ENCODE measurements at places on chromosomes 5 and 9.

DNA sequence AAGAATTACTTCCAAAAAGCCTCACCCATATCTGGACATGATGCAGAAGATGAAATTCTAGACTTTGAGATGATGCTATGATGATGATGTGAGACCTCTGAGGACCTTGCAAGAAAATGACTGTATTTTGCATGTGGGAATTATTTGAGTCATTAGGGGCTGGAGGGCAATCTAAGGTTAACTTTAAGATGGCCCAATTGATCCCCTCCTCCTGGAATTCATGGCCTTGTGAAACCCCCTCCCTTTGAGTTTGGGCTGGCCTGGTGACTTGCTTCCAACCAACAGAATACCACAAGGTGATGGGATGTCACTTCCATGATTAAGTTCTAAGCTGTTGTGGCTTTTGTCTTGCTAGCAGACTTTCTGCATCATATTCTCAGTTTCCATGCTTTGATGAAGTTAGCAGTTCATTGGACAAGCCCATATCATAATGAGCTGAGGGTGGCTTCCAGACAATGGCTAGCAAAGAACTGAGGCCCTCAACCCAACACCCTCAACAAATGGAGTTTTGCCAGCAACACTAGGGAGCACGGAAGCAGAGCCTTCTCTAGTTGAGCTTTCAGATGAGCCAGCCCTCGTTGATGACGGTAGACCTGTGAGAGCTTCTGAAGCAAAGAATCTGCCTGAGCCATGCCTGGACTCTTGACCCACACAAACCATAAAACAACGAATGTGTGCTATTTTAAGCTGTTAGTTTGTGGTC is 7.4 kb upstream of the AMACR start:
- no peak for DNase-seq

DNA sequence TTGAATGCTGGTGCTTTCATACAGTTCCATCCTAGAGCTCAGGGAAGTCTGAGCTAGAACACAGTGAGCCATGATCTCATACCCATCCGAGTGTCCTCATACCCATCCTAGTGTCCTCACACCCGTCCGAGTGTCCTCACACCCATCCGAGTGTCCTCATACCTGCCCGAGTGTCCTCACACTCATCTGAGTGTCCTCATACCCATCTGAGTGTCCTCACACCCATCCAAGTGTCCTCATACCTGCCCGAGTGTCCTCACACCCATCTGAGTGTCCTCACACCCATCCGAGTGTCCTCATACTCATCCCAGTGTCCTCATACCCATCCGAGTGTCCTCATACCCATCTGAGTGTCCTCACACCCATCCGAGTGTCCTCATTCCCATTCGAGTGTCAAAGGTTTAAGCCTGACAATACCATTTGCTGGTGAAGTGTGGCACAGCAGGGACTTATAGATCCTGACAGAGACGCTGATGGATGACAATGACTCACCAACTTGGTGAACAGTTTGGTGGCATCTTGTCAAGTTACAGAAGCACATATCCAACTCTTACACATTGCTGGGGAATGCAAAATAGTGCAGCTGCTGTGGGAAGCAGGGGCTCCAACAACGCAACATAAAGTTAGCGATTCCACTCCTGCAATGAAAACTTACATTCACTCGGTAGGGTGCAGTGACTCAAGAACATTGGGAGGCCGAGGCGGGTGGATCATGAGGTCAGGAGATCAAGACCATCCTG is 77.0 kb upstream of the COL5A1 start:
- no peak for DNase-seq

GRCh38 chr5:159107308-159107707 is 7.6 kb upstream of the EBF1 start:
- DNase-seq, result no peak

DNA sequence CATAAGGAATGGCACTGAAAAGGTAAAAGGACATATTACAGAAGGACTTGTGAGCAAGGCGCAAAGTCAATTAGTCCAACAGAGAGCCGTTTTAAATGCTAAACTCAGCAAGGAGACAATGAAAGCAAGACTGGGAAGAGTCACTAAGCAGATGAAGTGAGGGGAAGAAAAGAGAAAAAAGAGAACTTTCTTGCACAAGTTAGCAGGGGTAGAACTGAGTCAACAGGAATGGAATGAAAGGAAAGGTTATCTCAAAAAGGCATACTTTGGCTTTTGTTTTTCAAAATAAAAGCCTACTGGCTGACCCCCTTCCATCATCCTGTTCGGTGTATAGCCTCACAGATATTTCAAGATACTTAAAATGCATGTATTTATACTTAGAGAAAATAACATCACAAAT is 75.0 kb downstream of the NR6A1 start:
- DNase-seq, result no peak

DNA sequence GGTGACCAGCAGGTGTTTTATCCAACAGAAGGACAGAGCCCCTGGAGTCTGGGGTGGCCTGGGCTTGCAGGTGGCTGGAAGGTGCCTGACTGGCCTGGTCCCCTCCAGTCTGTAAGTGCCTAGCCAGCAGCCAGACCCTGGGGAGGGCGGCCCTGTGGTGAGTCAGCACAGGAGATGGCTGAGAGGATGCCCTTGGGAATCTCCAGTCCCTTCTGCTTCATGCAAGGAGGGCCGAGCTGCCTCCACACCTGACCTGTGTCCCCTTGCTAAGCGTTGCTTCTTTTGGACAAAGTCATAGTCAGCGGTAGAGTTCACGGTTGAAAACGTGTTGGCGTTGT is 20.2 kb downstream of the OBP2B start:
- no peak for DNase-seq

GRCh38 chr5:174831031-174831660 is 106.8 kb downstream of the MSX2 start:
- no peak for DNase-seq

- DNase-seq, result no peak
Measured at GRCh38 chr5:72480841-72481240, 26.4 kb downstream of the ZNF366 start.

DNA sequence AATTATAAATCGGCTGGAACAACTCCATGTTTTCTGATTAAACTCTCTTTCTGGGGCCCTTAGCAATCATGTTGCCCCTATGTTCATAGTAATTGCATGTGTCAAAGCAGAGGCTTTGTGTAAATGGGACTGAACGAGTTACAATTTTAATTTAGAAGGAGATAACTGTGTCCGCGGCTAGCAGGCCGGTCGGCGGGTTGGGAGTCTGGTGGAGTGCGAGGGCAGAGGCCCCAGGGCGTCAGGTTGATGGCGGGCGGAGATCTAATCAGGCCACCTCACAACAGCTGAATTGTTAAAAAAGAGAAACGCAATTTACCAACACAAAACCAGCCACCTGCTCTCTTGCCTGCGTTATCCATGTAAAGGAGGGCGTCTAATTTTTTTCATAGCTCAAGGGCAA is 134.9 kb upstream of the LPCAT1 start:
- no peak for DNase-seq

- DNase-seq, result no peak
Measured at GRCh38 chr9:108894225-108894997, 32.3 kb downstream of the ACTL7A start.

DNA sequence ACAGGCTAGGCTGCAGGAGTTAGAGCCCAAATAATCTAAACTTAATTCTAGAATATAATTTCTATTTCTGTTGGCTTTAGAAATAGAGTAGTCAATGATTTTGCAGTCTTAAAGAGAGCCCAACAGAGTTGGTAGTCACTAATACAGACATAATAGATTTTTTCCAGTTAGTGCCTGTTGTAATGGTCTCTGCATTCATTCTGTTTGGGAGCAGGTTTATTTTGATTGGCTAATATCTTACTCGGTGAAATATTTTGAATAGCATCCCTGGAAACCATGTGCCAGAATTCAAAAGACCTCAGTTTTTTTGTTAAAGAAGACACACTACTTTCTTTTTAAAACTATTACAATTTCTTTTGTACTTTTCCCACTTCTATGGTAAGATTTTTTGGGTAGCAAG is 107.2 kb downstream of the RASGRF2 start:
- DNase-seq, result no peak

DNA sequence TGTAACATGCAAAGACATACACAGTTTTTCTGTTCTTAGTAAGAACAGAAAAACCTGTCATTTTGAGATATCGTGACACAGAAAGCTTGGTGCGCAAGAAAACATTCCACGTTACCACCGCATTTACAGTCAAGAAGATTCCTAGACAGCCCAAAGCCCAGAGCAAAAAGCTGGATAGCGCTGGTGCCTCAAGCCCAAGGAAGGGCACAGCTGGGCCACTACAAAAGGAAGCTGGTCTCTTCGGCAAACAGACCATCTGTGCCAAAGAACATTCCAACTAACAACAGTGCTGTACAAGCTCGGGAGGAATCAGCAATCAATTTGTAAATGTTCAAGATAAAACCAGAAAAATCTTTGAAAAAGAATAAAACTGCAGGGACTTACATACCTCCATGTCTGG is 31.0 kb downstream of the PSMB7 start:
- DNase-seq, result no peak

GRCh38 chr5:77400645-77401044 is 91.5 kb downstream of the WDR41 start:
- DNase-seq, result no peak

- DNase-seq, result no peak
Measured at GRCh38 chr9:133261103-133261752, 13.8 kb downstream of the ABO start.

GRCh38 chr5:87076931-87077330 is 190.8 kb upstream of the RASA1 start:
- no peak for DNase-seq

DNA sequence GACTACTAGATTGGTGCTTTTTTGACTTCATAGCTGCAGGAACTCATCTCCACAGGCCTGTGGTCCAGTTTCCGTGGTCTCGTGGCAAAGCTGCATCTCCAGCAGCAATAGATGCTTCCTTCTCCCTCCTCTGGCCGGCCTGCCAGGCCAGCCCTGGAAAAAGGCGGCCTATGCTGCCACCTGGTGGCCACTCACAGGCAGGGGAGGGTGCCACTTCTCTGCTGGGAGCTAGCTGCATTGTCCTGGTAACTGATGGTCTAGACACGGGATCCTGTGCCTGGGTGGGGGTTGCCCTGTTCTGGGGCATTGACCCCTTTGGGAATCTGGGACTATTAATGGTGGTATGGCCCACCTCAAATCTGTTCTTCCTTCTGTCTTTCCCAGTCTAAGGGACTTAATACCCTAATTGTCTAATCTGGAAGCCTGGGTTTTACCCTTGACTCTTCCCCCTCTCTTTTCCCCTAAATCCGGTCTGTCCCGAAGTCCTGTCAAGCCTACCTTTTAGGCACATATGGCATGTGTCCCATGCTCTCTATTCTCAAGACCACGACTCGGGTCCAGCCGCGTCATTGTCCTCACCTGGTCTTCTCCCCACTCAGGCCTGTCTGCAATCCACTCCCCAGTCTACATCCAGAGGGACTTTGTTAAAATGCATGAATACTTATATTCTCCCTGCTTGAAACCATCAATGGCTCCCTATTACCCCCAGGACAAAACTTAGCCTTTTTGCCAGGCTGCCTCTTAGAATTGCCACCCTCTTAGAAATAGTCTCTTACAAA is 20.1 kb upstream of the PTGS1 start:
- peak; percentile 67 for DNase-seq

GRCh38 chr5:132802044-132802684 is 10.9 kb upstream of the SOWAHA start:
- DNase-seq, result no peak

- no peak for DNase-seq
Measured at GRCh38 chr9:115649991-115650472, 503.6 kb upstream of the PAPPA start.

DNA sequence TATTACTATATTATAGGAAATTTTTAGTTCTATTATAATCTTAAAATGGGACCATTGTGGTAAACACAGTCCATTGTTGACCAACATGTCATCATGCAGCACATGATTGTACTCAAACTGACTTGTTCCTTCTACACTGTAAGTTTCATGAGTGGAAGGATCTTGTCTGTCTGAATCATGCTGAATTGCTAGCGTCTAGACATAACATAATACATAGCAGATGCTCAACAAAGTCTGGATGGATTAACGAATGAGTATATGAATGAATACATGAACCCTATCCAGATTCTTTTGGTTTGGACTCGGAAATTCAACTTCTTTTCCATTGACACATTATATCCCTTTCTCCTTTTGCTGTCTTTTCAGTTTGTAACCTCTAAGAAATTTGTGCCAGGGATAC is 429.2 kb upstream of the SGCD start:
- no peak for DNase-seq

GRCh38 chr9:110142868-110143481 is 65.0 kb downstream of the C9orf152 start:
- DNase-seq, result no peak

DNA sequence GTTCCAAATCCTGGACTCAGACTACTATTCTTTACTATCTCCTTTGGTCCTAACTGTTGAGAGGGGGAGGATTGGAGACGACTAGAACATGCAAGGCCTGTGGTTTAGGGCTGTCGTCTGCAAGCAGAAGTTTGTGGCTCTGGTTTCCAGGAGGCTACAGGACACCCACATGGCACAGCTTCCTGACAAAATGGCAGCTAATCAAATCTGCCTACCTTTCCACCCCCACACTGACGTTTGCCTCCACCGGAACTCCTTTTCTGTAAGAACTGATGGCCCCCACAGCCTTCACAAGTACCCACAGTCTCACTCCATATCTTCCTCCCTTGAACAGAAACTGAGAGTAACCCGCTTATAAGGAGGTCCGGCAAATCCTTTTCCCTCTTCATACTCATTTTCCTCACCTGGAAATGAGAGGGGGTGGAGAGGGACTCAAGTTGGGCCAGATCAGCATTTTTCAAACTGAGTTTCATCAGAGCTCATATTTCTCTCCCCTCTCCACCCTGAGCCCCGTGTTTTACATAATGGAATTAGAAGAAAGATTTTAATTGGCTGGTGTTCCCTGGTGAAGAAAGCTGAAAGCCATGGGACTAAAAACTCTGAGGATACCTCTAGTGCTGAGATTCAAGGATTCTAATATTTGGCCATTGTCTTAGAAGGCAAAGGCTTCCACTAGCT is 5.2 kb downstream of the SLC31A2 start:
- DNase-seq, result no peak

DNA sequence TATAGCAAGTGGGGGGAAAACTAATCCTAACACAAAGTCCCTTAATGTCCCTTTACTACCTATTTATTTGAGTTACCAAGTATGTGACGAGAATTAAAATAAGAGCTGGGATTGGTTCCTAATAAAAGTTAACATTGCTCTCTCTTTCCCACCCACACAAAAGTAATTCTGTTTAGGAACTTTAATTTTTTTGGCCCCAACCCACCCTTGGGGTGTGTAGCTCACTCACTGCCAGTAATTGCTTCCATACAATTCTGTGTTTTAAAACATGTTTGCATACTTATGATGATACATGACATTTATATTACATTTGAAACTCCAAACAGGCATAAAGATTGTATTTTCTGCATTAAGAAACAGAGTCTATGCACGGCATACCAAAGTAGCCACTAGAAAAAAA is 106.5 kb downstream of the BNC2 start:
- no peak for DNase-seq

GRCh38 chr5:100826133-100826532 is 76.9 kb downstream of the ST8SIA4 start:
- DNase-seq, result no peak

DNA sequence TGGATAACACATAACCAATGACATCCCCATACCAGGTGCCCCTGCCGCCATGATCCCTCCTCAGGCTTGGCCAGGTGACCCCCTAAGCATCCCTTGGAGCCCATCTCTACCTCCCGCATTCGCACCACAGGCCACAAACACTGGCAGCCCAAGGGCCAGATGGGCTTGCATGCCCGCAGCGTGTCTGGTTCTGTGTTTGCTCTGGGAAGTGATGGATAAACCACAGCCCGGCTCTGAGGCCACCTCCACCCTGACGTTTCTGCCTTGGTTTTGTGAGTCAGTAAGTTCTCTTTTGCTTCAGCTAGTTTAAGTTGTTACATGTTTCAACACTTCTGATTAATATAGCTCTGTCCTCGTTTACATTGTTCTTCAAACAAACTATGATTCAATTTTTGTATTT is 172.4 kb upstream of the PHYKPL start:
- no peak for DNase-seq

All from stimulated activated CD4-positive, alpha-beta T cell treated with anti-CD3 and anti-CD28 coated beads, Interleukin-15, amount 100 ng/mL, for 1 hour (primary cell).